ENCODE measurements at places on chromosomes 1 and 21. TPM values are rescaled to one million over a fixed set of nuclear protein-coding genes. Genes with fewer than 3 reads are reported as not detected.

Gene SNAPIN
- 88.7 TPM for total RNA-seq

Gene AZIN2
- total RNA-seq = 5.4 TPM

Gene NEXN
- total RNA-seq = 470 TPM

Gene KIF26B
- 1.4 TPM for total RNA-seq

Gene LYPLA2
- 29.5 TPM for total RNA-seq

Gene SH2D5
- total RNA-seq = not detected

Gene CAPN8
- total RNA-seq = not detected

Gene FMO5
- total RNA-seq = 2.4 TPM

Gene DPYD
- total RNA-seq = 8.8 TPM

Gene CFAP107
- not detected for total RNA-seq
